ENCODE measurements at places on chromosomes 3 and 15.

- DNase-seq, result no peak
These were observed 617.6 kb upstream of the UBE2E2 start for GRCh38 chr3:22585504-22585903.

DNA sequence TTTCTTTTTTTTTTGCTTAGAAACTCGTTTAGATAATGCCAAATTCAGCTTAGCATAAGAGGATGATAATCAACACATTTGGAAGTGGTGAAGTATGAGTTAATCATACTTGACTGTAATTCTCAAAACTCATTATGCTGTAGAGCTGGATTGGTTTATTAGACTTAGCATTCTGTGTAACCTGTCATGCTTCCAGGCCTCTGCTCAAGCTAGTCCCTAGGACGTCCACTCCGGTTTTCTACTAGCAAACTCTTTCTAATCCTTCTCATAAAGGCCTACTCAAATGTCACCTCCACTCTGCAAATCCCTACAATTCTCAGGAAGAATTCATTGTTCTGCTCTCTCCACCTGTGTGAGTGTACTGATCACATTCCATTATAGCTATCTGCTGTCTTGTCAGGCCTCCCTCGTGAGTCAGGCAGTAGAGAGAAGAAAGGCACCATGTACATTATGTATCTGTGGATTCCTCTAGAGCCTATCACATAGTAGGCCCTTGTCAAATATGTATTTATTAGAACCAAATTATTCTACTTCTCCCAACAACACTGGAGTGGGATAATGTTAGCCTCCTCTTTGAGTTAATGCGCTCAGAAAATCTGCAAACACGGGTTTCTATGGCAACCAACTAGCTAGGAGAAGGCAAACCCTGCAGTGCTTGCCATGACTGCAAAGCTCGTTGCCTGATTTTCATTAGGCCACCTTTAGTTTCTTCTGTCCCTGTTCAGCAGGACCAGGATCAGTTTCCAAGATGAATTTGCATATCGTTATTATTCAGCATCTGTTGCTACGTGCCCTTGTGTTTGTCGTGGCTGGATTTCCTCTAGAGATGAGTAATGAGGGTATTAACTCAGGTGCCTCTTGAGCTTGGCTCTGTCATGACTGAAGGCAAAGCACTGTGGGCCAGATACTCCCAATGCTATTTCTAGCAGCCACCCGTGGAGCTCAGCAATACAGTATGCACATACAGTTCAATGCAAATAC, 30.7 kb downstream of the ATP13A5 start:
- no peak for DNase-seq

DNA sequence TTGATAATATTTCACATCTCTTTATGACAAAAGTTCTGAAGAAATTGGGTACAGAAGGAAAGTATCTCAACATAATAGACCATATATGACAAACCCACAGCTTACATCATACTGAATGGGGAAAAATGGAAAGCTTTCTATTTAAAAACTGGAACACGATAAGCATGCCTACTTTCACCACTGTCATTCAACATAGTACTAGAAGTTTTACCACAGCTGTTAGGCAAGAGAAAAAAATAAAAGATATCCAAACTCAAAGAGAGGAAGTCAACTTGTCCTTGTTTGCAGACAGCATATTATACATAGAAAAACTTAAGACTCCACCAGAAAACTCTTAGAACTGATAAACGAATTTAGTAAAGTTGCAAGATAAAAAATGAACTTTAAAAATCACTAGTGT, 40.3 kb downstream of the COPS2 start:
- DNase-seq, result no peak

DNA sequence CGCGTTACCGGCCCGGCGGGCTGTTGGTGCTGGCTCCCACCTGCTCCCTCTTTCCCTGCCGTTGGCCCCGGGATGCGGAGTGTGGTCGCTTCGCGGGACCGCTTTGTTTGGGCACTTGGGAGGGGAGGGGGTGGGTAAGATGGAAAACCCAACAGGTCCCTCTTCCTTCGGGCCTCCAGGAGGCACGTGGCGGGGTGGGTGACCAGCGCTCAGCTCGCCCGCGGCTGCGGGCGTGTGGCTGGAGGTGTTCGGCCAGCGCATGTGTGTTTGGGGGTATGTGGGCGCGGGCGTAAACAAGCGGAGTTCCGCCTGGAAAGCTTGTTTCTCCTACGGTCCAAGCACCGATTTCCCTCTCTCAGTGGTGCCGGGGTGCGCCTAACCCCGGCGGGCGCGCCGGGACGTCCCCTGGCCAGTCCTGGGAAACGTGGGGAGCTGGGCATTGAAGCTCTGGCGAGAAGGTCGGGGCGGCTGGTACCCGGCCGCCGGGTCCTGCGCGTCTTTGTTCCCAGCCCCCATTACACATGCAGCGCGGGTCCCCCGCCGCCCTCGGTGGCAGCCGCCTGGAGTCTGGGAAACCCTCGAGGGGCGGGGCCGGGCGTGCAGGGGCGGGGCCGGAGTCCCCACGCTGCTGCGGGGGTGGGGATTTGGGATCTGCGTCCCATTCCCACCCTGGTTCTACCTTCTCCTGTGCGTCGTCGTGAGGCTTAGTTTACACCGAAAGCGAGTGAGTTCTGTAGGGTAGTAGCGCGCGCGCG, 1.4 kb downstream of the ACVR2B start:
- DNase-seq, result peak; percentile 22

GRCh38 chr15:57129064-57129463, 210.6 kb downstream of the TCF12 start:
- DNase-seq, result no peak

GRCh38 chr3:153704115-153704514, 417.1 kb upstream of the ARHGEF26 start:
- DNase-seq, result no peak

GRCh38 chr3:140145528-140145927, 210.5 kb downstream of the CLSTN2 start:
- DNase-seq, result no peak

- DNase-seq, result no peak
These were observed 589 bp downstream of the NEIL1 start for GRCh38 chr15:75347222-75348033.

- no peak for DNase-seq
These were observed 11.5 kb upstream of the VPS8 start for GRCh38 chr3:184800349-184800930.

DNA sequence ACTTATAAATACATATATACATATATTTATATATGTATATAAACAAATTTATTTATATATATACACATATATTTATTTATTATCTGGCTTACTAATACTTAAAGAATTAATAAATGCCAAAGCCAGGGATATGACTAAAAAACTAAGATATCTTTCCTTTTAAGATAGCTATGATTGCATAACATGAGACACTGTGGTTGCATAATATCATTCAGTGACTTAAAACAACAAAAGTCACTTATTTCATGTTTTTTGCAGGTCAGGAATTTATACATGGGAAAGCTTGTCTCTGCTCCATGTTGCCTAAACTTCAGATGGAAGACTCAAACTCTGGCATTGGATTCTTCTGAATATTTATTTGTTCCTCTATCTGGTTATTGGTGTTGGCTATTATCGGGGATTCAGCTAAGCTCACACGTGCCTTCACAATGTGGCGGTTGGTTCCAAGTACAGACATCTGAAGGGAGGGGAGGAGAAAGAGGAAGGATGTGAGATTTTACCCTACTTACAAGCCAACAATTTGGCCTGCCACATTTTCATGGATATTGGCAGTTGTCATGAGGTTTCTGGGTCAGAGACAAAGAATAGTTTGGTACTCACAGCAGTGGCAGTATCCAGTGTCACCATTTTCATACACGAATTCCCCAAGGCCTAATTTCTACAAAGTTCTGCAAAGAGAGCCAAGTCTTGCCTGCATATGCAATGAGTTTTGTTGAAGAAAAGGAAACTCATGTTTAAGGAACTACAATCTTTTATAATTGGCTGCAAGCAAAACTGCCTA, 381.6 kb downstream of the EPHA3 start:
- DNase-seq, result no peak

GRCh38 chr3:194489736-194490612, 3.2 kb upstream of the ATP13A3 start:
- no peak for DNase-seq

GRCh38 chr3:132926098-132926497, 112.1 kb upstream of the TMEM108 start:
- DNase-seq, result no peak

- no peak for DNase-seq
These were observed 17.5 kb upstream of the BCHE start for GRCh38 chr3:165854696-165855095.

DNA sequence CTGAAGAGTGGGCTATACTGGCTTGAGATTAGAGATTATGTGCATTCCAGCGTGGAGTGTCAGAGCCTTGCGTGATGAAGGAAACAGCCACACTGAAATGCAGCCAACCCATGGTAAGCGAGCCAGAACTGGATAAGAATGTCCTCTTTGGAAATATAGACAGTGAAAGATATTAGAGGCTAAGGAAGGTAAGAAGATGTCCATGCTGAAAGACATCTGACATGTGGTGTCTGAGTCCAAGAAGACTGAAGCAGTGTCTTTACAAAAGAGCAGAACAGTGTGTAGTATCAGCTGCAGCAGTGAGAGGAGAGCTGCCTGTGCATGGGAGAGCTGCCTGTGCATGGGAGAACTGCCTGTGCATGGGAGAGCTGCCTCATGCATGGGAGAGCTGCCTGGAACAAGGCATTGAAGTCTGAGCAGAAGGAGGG, 672.2 kb downstream of the DIPK2A start:
- DNase-seq, result no peak

- no peak for DNase-seq
These were observed 5.9 kb upstream of the FHIT start for GRCh38 chr3:61257148-61257547.

- no peak for DNase-seq
These were observed 1.2 kb upstream of the CSPG5 start for GRCh38 chr3:47579875-47580274.

DNA sequence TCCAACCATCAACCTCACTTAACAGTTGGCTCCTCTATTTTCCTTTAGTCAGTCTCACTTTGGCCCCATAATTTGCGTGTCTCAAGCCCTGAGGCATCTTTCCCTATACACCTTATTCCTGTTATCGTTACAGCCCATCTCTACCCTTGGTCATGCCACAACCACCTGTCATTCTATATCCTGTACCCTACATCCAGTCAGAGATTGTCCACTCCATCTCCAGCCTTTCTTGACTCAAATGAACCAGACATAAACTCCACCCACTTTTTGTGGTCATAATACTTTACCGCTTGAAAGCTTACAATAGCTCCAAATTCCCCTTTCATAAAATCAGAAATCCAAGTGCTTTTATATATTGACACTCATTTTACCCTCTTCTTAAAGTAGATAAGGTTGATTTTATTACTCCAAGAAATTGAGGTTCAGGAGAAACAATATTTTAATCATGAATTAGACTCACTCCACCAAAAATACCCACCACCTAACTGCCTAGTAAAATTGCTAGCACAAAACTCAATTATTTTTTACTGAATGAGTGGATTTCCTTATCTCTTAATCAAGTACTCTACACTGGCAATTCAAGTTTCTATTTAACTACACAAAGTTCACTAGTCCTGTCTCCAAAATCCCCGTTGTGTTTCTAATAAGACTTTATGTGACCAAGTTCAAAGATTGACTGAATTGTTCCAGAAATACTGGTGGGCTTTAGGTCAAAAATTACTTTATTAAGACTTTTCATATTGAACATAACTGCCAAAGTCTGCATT, 9.1 kb downstream of the CCR4 start:
- DNase-seq, result no peak

DNA sequence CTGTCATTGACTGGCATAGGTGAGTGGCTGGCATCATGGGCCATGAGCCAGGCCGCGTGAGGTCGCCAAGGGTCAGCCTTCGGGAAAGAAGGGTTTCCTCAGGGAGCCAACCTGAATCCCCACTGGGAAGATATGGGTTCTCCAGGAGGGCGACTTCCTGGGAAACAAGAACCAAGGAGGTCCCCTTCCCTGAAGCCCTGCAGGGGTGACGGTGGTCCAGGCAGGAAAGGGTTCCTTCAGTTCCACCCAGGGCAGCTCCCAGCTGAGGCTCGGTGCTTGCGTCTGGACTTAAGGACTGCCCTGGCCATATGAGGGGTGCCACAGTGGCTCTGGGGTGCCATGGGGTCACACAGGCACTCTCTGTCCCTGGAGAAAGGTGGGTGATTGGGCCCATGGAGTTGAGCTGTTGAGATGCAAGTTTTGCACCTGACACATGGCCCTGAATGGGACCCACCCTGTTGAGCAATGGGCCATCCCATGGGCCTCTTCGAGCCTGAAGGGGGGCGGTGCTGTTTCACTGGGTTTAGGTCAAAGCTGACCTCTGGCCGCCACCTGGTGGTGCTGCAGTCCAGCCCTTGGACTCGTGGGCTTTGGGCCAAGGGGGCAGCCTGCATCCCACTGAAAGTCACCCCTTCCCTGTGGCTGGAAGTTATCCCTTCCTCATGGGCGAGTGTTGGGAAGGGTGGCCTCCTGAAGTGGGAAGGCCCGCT, 228.1 kb downstream of the SNRPN start:
- DNase-seq, result no peak

All from stimulated activated CD4-positive, alpha-beta T cell treated with anti-CD3 and anti-CD28 coated beads, Interleukin-15, amount 100 ng/mL, for 1 hour (primary cell).